H7 (cell line): ENCODE measurements at places on chromosomes 2 and 18.

DNA sequence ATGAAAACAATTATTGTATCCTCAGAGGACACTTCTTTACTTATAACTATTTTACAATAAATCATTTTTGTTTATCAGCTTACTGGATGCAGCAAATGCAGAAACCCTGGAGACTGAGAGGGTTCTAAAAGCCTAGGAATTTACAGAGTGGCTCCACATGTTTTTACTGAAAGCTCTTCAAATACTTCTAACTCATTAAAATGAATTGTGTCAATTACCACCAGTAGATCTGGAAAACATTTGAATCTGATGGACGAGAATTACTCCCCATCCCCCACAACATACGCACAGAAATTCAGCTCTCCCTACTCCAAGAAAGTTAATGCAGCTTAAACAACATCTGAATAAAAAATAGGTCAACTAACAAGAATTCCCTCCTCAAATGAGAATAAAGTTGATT, 319.8 kb upstream of the FIGN start:
- no peak for DNase-seq

DNA sequence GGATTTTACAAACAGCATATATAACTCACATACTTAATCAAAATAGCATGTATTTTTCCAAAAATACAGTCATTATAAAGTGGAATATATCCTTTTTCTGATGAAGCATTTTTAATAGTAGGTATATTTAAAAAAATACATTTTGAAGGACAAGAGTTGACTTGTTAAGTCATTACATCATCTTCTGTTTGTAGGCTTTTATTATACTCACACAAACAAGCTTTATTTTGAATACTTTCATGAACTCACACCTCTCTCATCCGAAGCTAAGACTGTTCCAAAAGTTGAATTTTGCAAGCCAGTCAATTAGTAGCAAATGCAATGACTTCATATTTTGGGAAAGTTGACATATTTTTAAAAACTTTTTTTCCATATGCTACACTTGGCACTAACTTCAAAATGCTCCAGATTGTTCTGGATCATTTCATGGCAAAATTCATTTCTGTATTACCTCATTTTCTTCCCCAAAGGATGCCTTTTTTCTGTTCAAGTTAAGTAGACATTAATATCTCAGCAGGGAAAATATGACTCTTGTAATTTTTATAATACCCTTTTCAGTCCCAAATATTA, 68.5 kb upstream of the WDR75 start:
- DNase-seq = no peak

DNA sequence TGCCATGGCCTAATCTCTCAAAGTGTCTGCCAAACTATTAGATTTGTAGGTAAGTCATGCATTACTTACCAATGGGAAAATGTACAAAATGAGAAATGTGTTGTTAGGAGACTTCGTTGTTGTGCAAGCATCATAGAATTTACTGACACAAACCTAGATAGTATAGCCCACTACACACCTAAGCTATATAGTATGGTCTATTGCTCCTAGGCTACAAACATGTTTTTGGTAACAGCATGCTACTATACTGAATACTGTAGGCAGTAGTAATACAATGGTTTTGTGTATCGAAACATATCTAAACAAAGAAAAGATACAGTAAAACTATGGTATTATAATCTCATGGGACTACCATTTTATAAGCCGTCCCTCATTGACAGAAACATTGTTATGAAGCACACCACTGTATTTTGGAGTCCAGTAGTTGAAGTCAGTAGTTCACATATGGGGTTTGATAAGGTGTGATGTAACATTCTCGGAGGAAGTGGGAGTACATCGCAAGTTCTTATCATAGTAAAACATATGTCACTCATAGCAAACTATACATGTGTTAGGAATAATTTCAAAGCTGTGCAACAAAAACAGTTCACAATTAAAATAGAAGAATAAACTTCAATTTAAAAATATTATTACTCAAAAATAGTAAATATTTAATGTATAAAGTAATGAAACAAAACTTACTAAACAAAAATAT, 12.0 kb upstream of the GTF2A1L start:
- DNase-seq = no peak

DNA sequence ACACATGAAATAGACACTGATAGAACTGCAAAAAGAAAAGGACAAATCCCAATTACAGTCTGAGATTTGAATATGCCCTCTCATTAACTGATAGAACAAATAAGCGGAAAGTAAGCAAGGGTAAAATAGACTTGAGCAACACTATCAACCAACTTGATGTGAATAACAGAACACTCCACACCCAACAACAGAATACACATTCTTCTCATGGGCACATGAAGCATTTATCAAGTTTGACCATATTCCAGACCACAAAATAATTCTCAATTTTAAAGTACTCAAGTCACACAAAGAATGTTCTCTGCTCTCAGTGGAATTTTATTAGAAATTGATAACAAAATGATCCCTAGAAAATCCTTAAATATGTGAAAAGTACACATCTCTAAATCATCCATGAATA, 19.0 kb downstream of the ETAA1 start:
- DNase-seq = no peak

- DNase-seq = no peak
Observed at GRCh38 chr18:50879302-50880118, 592 bp downstream of the ME2 start.

DNA sequence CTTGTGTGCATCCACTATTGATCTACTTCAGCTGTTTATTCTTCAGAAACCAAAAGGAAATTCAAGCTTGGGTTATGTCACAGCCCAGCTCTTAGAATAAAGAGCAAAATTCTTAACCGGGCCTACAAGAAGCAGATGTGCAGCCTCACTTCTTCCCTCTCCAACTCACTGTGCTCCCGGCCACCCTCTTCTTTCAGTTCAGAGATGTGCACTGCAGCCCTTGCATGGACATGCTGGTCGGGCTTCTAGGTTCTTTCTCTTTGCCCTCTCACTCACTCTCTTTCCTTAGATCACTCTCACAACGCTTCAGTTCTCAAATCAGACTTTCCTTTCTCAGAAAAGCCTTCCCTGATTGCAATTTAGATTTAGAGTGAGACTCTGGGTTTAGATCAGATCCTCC, 104.1 kb downstream of the CHN1 start:
- no peak for DNase-seq
